ENCODE measurements at places on chromosomes 11 and 22.

- no peak for DNase-seq
Measured at GRCh38 chr22:48652796-48653195, 1174.9 kb downstream of the BRD1 start.

DNA sequence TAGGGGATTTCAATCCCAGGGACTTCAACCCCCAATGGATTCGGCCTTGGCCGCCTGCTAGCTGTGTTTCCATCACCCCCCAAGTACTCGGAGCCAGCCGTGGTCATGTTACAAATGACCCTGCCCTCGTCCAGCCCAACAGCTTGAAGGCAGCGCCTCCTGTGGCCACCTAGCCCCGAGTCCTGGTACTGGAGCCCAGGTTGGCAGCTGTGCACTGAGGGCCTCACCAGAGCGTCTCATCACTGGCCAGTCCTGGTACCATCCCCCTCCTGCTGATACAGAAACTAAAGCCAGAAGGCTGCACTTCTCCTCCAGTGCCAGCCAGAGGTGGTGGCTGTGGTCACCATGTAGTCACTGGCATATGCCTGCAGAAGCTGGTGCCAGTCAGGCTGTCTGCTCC, 44.9 kb upstream of the FADD start:
- no peak for DNase-seq

DNA sequence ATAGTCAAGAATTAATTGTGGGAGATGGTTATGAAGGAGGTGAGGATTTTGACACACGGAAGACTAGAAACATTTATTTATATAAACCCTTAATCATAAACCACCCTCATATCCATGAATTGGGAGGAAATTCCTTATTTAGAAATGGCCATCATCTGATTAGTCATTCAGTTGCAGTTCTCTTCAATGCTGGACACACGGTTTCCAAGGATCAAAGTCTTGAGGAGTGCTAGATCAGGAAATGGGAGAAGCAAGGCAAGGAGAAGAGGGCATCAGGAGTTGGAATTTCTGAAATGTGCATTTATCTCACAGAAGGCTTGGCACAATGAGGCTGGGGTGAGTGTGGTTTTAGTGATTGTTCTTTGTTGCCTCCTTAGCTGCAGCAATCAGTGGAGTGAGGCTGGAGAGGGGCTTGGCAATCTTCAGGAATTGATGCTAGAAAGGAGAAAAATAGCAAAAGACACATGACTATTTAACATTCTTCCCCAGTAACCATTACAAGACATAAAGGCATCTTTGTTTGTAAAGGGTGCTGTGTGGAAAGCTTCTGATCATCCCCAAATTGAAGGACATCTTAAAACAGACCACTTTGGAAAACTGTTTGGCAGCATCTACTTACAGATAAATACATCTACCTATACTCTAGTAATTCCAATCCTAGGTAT, 21.6 kb upstream of the GDPD4 start:
- no peak for DNase-seq

DNA sequence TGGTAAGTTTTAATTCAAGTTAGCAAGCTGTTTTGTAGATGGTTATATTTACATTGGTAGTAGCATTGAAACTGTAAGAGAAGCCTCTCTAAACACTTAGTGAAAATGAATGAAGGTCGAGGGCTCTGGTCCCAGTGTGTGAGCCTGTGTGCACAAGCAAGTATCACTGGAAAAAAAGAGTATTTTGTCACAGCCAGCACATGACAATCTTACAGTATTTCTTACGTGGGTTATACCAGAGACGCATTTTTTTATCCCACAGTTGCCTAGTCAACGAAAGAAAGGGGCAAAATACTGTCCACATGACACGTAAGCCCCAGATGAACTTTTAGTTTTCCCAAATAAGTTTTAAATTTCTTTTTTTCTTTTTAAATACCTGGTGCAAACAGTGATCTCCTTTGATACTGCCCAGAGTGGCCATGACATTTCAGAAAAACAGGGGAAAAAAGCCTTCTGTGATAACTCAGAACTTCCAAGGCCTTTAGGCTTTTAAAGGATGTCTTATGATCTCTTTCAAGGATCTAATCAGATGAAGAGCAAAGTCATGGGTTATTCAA, 23.5 kb downstream of the RAB38 start:
- DNase-seq: no peak

DNA sequence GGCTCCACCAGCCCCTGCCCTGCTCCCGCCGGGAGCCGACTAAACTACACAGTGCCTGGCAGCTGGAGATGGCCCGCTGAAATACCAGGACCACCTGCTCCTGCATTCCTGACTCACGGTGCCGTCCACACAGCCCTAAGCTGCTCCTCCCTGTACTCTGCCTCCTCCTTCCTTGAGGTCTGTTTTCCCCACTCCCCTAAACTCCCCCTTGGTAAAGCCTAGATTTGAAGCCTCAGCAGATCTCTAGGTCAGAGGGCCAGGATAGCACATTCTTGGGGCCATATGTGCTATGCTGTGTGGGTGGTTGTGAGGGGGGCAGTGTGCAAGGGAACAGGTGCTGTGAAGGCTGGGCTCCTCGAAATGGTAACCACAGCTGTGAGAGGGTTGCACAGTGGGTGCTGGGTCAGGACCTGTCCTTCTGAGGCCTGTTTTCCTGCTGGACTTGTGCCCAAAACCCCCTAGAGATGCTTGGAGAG, 9.7 kb downstream of the LRFN4 start:
- DNase-seq: no peak

GRCh38 chr11:18452927-18453326, 2.7 kb upstream of the LDHAL6A start:
- DNase-seq: no peak

GRCh38 chr11:62726915-62727164, 417 bp downstream of the HNRNPUL2 start:
- no peak for DNase-seq

- DNase-seq: peak; percentile 84
Measured at GRCh38 chr11:1382831-1383607, 6.7 kb upstream of the BRSK2 start.

GRCh38 chr11:69260622-69261021, 33.3 kb upstream of the MYEOV start:
- DNase-seq: no peak

GRCh38 chr22:37607010-37607934, 1.4 kb upstream of the GGA1 start:
- DNase-seq: peak; percentile 93

GRCh38 chr22:20026204-20026908, 5.4 kb downstream of the TANGO2 start:
- no peak for DNase-seq

- DNase-seq: no peak
Measured at GRCh38 chr11:130381317-130381716, 47.1 kb downstream of the ADAMTS8 start.

DNA sequence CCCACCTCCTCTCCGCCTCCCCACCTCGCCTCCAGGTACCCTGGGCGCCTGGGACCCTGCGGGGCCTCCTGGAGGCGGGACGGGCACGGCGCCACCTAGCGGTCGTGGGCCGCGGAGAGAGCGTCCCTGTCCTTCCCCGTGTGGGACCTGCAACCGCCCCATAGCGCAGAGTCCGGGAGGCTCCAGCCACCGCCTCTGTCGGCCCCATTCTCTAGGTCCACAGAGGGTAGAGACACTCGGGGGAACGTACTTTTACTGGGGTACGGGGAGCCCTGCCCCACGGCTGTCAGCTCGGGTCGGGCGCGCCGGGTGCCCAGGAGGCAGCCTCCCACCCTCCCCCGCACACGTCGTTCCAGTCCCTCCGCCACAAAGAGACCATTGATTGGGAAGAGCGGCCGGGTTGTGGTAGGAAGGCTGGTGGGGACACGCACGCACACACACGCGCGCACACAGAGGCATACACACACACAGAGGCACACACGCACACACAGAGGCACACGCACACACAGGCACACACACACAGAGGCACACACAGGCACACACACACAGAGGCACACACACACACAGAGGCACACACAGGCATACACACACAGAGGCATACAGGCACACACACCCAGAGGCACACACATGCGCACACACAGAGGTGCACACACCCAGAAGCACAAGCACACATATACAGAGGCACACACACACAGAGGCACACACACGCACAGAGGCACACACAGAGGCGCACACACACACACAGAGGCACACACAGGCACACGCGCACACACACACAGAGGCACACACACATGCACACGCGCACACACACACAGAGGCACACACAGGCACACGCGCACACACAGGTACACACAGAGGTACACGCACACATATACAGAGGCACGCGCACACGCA, 12.6 kb upstream of the NECTIN1 start:
- no peak for DNase-seq

GRCh38 chr11:118000067-118000849, 14.1 kb downstream of the IL10RA start:
- DNase-seq: no peak

GRCh38 chr11:91587131-91587530, 637.5 kb upstream of the FAT3 start:
- no peak for DNase-seq

DNA sequence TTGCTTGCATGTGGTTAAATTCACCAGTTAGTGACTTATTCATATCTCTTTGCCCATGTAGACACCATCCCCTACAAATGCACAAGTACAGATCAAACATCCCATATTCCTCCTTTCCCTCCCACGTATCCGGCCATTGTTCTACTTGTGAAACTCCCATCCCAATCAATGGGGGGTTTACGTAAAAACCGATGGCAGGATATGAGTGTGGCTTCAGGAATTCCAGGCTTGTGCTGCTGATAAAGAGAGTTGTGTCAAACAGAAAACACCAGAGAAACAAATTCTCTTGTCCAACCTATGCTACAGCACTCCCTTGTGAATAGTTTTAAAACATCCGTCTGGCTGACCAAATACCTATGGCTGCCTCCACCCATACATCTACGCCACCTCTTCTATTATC, 15.5 kb downstream of the FLI1 start:
- DNase-seq: no peak

DNA sequence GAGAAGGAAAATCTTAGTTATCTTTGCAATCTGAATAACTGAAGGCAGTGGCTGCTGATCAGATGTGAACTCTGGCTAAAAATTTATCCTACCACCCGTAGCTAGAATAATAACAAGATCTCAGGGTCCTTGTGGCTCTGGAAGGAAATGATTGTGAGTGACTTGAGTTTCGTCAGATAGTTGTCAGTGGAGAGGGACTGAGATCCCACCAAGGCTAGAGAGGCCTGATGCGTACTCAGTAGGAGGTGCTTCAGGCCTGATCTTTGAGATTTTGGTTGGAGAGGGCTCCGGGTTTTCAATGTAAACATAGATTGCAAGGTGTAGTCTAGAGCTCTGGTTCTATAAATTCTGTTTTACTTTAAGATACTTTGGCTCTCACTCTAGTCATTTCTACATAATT, 1.4 kb downstream of the MADD start:
- DNase-seq: no peak

GRCh38 chr11:5345831-5346230, 2.5 kb upstream of the OR51B5 start:
- DNase-seq: no peak

DNA sequence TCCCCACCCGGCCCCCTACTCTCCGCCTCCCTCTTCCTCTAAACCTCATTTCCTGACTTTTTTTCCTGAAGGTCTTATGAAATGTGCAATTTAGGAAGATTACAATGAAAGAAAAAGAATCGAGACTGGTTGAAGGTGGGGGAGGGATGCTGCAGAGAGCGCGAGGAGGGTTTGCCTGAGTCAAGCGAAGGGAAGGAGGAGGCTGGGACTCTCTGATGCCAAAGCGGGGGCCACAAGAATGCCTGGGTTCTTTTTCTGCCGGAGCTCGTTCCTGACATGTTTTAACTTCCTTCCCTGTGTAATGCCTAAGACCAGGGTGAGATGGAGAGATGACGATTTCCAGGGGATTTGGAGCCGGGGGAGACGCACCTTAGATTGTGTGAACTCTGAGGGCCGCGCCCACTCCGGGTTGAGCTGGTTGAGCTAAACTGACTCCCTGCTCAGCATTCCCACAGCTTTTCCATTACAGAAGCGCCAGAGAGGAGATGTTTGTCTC, 270.5 kb upstream of the SORL1-AS1 start:
- peak; percentile 48 for DNase-seq

DNA sequence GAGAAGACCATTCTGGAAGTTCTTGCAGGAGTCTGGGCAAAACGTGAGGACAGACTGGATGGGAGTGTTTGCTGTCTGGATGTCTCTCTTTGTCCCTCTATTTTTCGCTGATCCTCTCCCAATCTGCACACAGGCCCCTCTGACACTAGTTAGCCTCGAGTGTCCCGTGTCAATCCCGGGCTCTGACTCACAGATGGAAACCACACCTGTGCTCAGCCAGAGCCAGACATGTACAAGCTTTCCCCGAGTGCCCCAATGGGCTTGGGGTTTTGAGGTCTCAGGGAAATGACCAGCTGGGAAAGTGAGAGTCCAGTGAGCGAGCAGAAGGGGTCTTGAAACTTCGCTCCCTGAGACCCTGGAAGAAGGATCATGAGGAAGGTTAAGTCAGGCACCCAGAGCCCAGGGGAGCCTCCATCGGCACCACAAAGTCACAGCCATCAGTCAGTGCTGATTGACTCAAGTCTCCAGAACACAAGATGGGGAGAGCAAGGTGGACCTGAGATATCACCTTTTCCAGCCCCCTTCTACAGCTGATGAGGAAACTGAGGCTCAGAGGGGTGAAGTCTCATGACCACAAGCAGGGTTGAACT, 13.9 kb downstream of the APOL2 start:
- peak; percentile 36 for DNase-seq

GRCh38 chr11:59012398-59013265, 73.3 kb downstream of the GLYATL1 start:
- no peak for DNase-seq

DNA sequence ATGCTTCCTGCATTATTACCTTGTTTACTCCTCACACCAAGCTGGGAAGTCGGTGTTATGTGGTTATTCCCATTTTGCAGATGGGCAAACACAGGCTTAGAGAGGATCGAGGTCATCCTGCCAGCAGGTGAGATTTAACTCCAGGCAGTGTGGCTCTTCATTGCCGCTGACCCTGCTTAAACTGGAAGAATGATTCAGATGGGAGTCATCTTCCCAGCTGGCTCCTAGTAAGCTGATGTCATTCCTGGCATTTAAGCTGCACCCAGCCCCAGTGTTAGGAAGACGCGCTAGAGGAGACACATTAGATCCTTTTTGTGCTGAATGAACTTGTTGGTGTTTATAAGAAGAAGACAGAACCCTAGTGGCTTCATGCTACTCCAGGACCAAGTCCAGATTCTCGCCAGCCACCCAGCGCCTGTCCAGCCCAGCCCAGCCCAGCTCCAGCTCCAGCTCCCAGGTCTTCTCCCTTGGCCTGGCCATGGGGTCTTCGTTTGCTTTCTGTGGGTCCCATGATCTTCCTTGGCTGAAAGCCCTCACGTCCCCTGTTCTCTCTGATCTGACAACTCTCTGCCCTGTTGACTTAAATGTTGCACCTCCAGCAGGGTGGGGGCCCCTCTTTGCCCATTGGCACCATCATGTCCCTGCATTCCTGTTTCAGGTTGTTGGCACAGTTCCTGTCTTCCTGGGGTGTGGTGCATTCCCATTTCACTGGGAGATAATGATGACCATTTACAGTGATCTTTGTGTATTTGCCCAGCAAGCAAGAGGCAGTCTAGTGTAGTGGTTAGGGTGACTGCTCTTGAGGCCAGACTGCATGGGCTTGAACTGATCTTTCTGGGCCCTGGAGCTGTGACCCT, 13.6 kb downstream of the PARVB start:
- no peak for DNase-seq

Data from ureter (tissue), 1 donor.